ENCODE measurements at places on chromosomes 3 and 15.

DNA sequence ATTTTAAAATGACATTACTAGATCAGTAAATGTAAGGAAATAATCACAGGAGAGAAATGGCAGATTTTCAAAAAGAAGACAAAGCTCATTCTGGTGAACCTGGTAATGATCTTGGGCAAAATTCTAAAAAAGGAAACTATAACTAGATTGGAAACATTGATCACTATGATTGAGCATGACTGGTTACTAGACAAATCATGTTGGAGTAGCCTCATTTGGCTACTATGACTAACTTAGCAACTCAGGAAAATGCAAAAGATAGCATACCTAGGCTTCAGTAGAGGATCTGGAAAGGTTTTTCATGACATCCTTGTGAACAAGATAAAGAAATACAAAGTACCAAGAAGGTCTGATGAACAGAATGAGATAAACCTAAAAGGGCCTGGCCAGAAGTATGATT, 7.6 kb upstream of the TMF1 start:
- DNase-seq: no peak

- no peak for DNase-seq
Measured at GRCh38 chr3:178147001-178147400, 389.2 kb upstream of the KCNMB2 start.

DNA sequence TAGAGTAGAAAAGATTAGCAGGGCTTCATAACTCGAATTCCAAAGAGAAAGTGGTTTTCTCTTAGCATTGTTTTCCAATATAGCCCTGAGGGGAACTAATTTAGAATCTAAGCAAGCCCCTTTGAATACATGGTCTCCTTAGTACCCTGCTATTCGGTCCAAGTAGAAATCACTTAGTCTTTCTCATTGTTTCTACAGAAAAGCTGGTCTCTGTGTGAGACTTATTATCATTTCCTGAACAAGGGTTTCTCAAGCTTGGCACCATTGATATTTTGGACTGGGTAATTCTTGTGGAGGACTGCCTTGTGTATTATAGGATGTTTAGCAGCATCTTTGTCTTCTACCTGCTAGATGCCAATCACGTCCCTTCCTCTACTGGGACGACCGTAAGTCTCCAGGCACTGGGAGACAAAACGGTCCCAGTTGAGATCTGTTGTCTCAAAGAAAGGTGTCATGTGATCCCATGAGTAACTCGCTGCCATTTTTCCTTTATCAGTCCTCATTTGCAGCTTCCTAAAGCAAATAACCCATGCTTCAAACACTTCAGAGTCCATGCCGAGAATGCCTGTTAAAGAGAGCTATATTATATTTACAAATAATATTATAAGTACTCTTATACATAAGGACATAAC, 230.7 kb upstream of the SLCO3A1 start:
- no peak for DNase-seq

- DNase-seq: no peak
Measured at GRCh38 chr3:184593220-184593927, 31.8 kb downstream of the EPHB3 start.

- DNase-seq: no peak
Measured at GRCh38 chr3:155886915-155887314, 16.5 kb downstream of the GMPS start.
